ENCODE measurements at places on chromosomes 3 and 15. TPM values are rescaled to one million over a fixed set of nuclear protein-coding genes. Genes with fewer than 3 reads are reported as not detected.

The OR5K2 gene
- total RNA-seq = not detected

The ADAMTSL3 gene
- not detected for total RNA-seq

The RASL12 gene
- 0.67 TPM for total RNA-seq

The LRTM1 gene
- total RNA-seq = not detected

The GLDN gene
- 0.57 TPM for total RNA-seq

The FMN1 gene
- total RNA-seq = 3.9 TPM

The SAXO2 gene
- 1.1 TPM for total RNA-seq

The NR2E3 gene
- 0.98 TPM for total RNA-seq

The GRK7 gene
- total RNA-seq = 0.10 TPM

The SCAANT1 gene
- not detected for total RNA-seq

The TMEM40 gene
- total RNA-seq = 1.3 TPM

The CLDN1 gene
- 30.9 TPM for total RNA-seq

The HACL1 gene
- 26.8 TPM for total RNA-seq

The AADACL2 gene
- not detected for total RNA-seq

The PRSS50 gene
- 0.13 TPM for total RNA-seq

The PDZRN3 gene
- total RNA-seq = not detected

The ZNF385D gene
- 13.0 TPM for total RNA-seq

The AHSG gene
- 0.85 TPM for total RNA-seq

The ULK3 gene
- total RNA-seq = 73.3 TPM
